ENCODE measurements at places on chromosomes 3 and 15. TPM values are rescaled to one million over a fixed set of nuclear protein-coding genes. Genes with fewer than 3 reads are reported as not detected.

DNA sequence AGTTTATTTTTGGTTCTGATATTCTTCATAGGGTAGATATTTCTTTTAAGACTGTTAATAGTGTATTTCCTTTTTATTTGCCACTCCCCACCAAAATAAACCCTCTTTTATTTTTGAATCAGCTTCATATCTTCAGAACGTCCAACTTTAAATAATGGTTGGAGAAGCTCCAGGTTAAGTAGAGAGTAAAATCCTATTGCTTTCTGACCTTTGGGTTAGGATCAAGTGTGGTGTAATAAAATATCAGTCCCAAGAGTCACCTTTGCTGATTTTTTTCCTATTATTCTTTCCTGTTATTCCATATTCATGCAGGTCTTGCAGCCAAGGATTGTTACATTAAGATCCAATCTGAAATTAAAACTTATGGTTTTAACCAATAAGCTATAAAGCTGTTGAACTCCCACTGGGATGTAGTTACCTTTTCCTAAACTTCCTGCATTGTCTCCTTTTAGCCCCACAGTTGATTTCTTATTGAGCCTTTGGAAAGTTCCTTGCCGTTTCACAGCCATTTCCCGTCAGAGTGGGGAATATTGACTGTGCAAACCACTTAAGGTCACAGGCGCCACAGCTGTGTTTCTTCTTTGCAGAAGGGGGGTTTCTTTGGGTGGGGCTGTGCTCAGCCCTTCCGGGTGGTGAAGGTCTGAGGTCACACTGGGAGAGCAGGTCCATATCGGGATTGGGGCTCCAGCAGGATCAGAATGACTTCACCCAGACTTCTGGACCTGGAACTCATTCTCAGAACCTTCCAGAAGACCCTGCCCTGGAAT is 287.3 kb upstream of the CTDSPL start:
- DNase-seq, result no peak

DNA sequence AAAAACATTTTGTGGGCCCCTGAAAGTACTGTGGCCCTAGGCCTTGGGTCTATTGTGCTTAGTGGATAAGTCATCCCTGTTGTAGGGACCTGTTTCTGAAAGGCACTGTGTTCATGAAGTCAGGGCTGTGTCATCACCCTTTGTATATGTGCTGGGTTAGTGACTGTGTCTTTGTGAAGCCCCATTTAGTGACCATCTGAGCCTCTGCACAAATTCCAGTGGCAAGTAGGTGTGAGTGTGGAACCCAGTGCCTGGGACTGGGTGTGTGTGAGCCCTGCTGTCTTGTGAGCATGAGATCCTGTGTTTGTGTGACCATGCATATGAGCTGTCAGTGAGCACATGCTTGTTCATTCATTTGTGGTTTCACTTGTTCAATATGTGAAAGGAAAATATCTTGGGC is 1.2 kb upstream of the HYAL1 start:
- DNase-seq, result no peak

DNA sequence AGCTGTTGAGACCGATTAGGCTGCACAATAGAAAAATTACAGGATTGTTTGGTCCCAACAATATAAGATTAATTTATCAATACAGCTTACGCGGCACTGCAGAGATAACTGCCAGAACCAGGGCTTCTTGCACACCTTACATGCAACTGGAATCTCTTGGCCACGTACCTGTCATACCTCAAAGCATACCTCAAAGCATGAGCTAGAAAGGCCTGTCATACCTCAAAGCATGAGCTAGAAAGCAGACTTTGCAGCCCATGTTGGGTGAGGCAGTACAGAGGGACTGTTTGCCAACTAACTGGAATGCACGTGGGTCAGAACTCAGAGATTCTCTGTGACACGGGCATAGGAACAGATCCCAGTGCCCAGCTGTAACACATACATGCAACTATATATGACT is 34.7 kb downstream of the NTRK3 start:
- DNase-seq, result no peak

- DNase-seq, result no peak
Observed at GRCh38 chr3:179247289-179248015, 3.5 kb downstream of the KCNMB3 start.

DNA sequence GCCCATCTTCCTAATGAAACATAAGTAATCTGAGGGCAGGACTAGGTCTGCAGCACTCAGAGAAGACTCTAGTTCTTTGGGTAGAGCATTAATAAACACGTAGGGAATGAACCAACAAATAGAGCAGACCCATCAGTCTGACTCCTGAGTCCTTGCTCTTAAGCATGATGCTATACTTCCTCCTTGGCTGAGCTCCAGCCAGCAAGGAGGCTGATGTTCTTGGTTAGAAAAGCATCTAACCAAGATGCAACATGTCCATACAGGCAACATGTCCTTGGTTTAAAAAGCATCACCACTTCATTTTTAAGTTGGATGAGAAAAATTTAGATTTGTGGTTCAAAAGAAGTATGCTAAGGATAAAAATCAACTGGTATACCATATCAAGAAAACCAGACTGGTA is 8.5 kb upstream of the MYH15 start:
- DNase-seq, result no peak

DNA sequence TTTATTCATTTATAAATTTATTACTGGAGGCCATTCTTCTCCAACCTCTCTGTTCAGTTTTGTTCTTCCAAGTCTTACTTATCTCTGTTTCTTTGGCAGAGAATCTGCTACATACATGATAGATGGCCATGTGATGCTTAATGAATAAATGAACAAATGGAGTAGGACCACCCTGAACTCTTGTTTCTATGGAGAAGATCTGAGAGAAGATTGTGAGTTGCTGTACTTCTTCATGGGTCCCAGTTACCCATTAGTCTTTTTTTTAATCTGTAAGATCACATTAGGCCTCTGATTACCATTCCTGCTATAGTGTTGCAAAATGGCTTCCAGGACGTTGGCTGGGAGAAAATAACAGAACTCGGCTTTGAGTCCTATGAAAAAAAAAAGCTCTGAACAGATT is 191.9 kb upstream of the SYNPR start:
- DNase-seq, result no peak

GRCh38 chr3:173249457-173249856 is 108.4 kb upstream of the SPATA16 start:
- DNase-seq, result no peak

The HYAL3 gene
- 6.9 TPM for total RNA-seq

GRCh38 chr15:71239592-71240364 is 124.5 kb downstream of the THSD4 start:
- DNase-seq, result no peak

DNA sequence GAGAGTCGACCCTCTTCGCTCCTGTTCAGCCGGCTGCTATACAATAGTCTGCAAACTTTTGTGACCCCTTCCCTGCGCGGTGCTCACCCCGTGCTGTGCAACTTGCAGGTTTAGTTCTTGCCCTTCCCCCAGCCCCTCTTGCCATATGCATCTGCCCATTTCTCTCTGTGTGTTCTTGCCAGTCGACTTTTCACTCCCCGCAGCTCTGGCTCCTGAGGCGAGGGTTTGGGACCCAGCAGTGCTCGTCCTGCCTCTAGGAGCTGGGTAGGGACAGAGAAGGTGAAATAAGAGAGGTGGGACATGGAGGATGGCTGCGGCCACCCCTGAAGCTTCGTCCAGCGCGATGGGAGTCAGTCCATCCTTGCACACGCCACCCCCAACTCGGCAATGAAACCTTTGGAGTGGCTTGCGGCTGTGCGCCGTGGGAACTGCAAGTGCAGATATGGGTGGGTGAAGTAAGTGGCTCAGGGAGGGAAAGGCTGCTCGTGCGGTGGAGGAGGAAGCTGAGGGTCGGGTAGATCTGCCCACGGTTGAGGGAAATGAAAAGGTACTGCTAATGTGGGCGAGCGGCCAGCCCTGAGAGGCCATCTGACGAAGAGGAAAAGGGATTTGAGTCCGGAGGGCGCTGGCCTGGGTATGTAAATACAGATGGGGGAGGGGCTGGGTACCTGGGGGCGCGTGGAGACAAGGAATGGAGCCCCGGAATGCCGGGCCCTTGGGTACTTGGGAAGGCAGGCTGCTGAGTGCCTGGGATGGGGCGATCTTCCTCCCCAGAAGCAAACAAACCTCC is 1.0 kb downstream of the LRRC3B start:
- no peak for DNase-seq

GRCh38 chr3:67076607-67077006 is 78.5 kb downstream of the KBTBD8 start:
- no peak for DNase-seq

GRCh38 chr15:56794553-56795329 is 61.4 kb upstream of the ZNF280D start:
- no peak for DNase-seq

The RBSN gene
- 19.8 TPM for total RNA-seq

DNA sequence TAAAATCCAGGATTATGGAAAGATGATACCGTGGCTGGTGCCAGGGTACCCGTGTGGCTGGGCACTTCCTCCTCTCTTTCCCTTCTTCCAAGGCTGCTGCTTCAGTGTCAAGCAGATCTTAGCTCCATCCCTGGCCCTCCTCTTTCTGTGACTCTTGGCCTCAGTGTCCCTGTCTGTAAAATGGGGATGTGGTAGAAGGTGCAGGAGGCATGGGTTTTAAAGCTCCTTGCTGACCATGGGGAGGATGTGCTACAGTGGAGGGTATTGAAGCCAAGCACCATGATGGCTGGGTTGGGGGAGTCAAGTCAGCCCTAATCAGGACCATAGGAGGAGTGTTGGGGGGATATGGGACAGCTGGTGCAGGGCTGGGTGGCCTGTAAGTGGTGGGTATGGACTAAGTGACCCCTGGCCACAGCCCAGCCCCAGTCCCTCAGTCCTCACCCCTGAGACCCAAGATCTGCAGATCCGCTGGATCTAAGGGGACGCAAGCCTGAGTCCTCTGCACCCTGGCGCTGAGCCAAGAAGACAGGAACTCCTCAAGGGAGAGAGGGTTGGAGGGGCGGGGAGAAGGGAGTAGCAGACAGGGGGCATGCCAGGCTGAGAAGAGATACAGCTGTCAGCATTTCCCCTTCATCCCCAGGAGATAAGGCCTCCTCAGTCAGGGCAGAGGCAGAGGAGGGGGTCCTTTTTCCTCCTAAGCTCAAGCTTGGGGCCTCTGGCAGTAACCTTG is 12.0 kb downstream of the PTH1R start:
- DNase-seq, result no peak

The RTP3 gene
- total RNA-seq, result not detected

The CPNE4 gene
- total RNA-seq, result not detected

DNA sequence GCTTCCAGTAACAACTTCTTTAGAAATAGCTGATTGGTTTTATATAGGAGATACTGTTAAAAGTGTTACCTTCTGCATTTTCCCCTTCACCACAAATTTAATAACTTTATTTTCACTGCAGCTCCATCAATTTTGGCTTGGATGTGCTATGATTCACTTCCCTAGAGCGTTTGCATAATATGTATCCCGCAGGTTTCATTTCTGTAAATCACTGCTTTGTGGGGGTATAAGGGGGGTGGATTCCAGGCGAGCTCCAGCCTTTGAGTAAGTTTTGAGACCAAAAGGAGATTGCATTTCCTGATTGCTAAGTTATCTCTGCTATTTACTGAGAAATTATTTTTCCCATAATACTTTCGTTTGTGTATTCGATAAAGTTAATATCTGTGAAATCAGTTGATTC is 232.6 kb downstream of the TBL1XR1 start:
- DNase-seq, result no peak

GRCh38 chr15:53618461-53618860 is 141.0 kb downstream of the WDR72 start:
- no peak for DNase-seq

DNA sequence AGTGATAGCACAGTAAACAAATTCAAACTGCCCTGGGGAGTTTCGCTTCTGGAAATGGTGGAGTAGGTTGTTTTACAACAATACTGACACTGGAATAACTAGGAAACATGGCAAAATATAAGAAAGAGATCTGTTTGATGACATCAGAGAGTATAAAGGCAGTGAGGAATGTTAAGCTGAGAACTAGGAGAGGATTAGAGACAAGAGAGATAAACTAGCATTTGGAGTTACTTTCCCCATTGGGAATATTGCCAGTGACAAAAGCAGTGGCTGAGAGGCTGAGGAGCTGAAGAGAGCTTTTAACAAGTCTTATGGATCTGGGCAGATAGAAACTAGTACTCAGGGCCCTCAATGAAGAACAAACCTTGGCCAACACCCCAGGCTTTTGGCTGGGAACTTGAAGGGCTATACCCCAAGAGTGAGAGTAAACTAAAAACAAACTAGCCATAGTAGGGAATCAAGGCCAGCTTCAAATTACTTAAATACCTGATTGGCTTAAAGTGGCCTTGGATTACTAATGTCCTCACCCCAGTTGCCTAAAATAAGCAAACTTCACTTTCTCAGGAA is 280.4 kb downstream of the KLF13 start:
- DNase-seq, result peak; percentile 18

The CASR gene
- not detected for total RNA-seq

The DPPA2 gene
- not detected for total RNA-seq

DNA sequence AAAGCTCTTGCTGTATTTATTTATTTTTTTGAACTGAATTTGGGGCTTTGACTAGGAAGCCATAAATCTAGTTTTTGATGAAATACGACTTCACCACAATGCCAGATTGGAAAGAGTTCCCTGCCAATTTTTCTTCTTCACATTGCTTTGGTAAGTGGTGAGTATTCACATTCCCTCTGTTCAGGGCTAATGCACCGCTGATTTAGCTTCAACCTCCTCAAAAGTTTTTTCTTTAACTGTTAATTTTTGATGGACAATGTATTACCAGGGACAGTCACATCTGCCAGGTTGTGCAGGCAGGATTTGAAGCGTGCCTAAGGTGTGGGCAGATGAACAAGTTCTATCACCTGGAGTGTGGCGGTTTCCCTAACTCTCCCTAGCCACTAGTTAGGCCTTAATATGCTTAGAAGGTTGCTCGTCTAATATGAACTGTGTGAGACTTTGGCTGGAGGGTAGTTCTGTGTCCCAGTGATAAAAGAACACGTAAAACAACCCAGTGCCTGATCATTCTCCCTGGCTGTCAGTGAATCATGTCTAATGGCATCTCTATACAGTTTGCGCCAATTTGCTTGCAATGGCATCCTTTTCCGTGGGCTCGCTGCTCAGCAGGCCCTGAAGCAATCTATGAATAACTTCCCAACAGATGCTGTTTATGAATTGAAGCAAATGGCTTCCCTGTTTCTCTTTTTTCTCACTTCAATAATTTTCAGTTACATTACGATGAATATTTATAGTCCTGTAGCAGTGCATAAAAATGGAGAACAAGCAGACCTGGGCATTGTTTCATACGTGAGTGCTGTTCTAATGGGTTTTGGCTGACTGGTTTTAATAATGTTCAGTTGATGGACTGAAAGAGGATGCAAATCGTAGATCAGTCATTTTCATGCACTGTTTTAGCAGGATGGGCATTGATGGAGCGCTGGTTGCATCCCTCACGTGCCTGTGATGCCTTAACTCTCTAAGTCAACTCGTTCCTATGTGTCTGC is 243.2 kb upstream of the SUCLG2 start:
- no peak for DNase-seq

The HTR3D gene
- total RNA-seq, result not detected

The TNFAIP8L3 gene
- 0.30 TPM for total RNA-seq

DNA sequence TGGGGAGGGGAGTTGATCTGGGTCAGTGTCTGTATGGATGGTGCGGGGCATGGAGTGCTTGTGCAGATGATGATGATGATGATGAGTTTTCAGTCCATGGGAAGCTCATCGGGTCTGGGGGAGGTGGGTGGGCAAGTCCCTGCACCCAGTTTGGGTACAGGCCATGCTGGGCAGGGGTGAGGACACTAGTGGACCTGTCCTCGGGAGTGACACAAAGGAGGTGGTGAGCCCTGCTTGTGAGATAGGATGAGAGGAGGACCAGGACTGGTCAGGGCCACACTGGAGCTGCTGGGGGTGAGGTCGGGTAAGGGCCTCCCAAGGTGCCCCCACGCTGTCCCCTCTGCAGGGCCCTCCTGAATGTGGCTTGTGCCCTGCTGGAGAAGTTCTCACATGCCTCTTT is 177.9 kb downstream of the APBA2 start:
- no peak for DNase-seq
